ENCODE measurements at places on chromosomes 3 and 15. TPM values are rescaled to one million over a fixed set of nuclear protein-coding genes. Genes with fewer than 3 reads are reported as not detected.

Gene CD80
- total RNA-seq = not detected

Gene AGBL1
- total RNA-seq = not detected

Gene CHL1
- 24.8 TPM for total RNA-seq

Gene MRAS
- 396 TPM for total RNA-seq

- DNase-seq = no peak
Observed at GRCh38 chr3:170424879-170425278, 6.2 kb downstream of the CLDN11 start.

- no peak for DNase-seq
Observed at GRCh38 chr3:177405191-177405672, 207.9 kb upstream of the TBL1XR1 start.

DNA sequence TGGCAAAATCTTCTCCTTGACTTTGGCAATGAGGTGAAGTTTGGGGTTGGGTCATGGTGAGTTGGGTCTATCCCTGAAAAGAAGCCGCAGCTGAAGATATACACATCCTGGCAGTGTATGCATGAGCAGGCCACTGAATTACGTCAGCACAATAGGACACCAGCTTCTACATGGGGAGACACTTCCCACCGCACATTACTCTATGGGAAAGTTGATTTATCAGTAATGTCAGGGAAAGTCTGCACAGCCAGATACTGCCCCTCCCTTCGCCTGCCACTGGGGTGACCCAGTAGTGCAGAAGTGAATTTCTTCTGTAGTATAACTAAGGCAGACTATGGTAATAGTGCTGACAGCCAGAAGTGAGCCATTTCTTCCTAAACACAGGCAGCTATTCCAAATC is 245.0 kb downstream of the NTRK3 start:
- DNase-seq = no peak

GRCh38 chr15:53875711-53876110 is 102.5 kb upstream of the UNC13C start:
- DNase-seq = no peak

GRCh38 chr3:120780977-120781376 is 38.4 kb downstream of the GTF2E1 start:
- no peak for DNase-seq

- DNase-seq = no peak
Observed at GRCh38 chr3:2889736-2890135, 220.4 kb downstream of the IL5RA start.

DNA sequence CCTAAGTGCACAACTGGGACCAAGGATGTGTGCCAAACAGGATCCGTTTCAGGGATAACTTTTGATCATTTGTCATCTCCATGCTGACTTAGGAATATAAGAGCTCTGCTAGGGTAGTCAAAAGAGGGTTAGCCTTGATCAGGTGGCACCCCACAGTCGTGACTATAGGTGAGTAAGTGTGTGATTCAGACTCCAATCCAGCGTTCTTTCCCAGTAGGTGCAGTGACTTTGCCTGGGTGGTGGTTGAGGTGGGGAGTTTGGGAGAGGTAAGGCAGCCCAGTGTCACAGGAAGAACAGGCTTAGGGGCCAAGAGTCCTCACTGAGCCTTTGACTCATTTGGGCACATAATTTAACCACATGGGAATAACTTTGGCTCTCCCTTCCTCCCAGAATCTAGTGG is 51.0 kb downstream of the CHDH start:
- no peak for DNase-seq

- DNase-seq = no peak
Observed at GRCh38 chr3:149579838-149580542, 77.8 kb downstream of the WWTR1 start.

GRCh38 chr15:91445695-91446228 is 345.7 kb downstream of the SV2B start:
- no peak for DNase-seq

DNA sequence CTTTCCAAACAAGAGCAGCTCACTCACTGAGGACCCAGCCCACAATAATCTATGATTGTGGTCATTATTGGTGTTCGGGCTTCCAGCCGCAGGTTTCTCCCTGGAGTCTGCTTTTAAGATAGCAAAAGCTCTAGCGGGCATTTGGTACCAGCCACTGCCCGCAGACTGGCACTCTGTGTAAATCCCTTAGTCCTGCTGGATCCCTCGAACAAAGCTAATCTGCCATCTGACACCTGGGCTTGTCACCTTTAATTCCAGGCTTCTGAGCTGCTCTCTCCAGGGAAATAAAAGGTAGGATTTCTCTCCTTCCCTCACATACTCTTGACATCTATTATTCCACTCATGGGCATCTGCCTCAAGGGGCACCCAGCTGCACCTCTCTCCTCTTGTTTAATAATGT is 158.7 kb downstream of the PDCD6IP start:
- no peak for DNase-seq
